ENCODE measurements at places on chromosomes 13 and 19. TPM values are rescaled to one million over a fixed set of nuclear protein-coding genes. Genes with fewer than 3 reads are reported as not detected.

GRCh38 chr19:37594982-37595382 lies 306 bp downstream of the ZNF540 start:
- DNase-seq, result no peak

Gene TJP3
- polyA plus RNA-seq, result 15.1 TPM

Gene SIGLEC8
- 0.29 TPM for polyA plus RNA-seq

- DNase-seq, result no peak
Measured at GRCh38 chr19:6472713-6473112, 8.6 kb downstream of the CRB3 start.

DNA sequence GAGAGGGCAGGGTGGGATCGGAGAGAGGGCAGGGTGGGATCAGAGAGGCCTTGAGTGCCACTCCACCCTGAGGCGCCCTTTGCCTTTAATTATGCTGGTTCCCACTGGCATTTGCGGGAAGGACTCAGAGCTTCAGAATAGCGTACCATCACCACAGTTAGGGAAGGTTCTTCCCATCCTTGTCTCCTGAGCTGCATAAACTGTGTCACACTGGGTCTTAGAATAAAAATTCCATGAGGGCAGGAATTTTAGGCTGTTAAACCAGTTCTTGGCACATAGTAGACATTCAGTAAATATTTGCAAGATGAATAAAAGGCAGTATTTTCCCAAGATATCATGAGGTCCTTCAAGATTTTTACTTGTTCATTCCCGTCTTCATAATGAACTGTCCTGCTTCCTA lies 24.4 kb downstream of the PPP2R1A start:
- DNase-seq, result no peak

- no peak for DNase-seq
Measured at GRCh38 chr13:44079413-44080205, 199.9 kb downstream of the LACC1 start.

All from muscle of arm (tissue), 14 donors.